Spinal cord (tissue), 10 donors: ENCODE measurements at places on chromosomes 3 and 15. TPM values are rescaled to one million over a fixed set of nuclear protein-coding genes. Genes with fewer than 3 reads are reported as not detected.

The CORO2B gene
- 49.7 TPM for polyA plus RNA-seq

The ANKRD63 gene
- polyA plus RNA-seq = 0.30 TPM

The MINDY2 gene
- 15.8 TPM for polyA plus RNA-seq

The MEGF11 gene
- 20.3 TPM for polyA plus RNA-seq

The ROBO1 gene
- polyA plus RNA-seq = 68.8 TPM

The NOX5 gene
- 0.22 TPM for polyA plus RNA-seq

The THUMPD3 gene
- 48.3 TPM for polyA plus RNA-seq

The MLF1 gene
- polyA plus RNA-seq = 42.8 TPM

The NKTR gene
- 80.8 TPM for polyA plus RNA-seq

- DNase-seq = no peak
Measured at GRCh38 chr3:186975726-186976125, 45.4 kb downstream of the ST6GAL1 start.

DNA sequence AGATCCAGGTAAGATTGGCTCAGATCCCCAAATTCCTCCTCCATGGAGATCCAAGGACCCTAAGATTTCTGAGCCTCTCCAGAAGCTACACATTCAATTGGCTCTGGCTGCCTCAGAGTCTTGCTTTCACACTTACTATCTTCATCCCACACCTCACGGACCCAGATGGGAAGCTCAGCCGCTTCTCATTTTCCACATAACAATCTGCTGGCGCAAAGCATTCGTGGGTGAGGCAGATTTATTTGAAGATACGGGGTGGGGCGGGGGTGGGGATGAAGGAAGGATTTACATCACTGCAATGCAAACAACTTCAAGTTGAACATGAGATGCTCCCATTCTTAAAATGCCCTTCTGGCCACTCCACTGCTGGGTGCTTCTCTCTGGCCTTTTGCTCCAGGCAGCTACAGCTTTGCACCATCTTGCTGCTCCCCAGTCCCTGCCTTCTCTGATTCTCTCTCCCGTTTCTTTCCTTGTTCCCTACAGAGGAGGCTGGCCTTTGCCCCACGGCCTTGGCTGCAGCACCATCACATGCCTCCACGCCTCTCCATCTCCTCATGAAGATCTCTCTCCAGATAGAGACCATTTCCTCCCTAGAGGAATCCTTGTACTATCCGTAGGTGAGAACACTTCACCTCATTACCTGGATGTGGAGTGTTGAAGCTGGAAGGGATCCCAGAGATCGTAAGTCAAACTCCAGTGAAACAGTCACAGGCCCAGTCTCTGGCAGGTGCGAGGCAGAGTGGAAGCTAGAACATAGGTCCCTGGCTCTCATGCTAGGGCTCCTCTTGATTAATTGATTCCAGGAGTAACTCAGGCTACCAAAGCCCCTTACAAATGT, 175.9 kb downstream of the RPLP1 start:
- no peak for DNase-seq

DNA sequence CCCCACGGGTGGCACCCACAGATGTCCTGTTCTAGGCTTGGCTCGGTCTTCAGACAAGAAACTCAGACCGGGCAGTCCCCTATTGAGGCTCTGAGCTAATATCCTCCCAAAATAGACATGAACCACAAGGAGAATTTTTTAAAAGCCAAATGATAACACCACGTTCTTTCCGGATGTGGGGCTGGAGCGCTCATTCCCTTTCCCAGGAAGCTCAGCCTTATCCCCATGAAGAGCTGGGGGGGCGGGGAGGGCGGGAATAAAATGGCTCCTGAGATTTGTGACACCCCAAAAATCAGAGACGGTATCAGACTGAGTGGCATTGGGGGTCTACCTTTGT, 1.1 kb downstream of the SLC6A1 start:
- no peak for DNase-seq

DNA sequence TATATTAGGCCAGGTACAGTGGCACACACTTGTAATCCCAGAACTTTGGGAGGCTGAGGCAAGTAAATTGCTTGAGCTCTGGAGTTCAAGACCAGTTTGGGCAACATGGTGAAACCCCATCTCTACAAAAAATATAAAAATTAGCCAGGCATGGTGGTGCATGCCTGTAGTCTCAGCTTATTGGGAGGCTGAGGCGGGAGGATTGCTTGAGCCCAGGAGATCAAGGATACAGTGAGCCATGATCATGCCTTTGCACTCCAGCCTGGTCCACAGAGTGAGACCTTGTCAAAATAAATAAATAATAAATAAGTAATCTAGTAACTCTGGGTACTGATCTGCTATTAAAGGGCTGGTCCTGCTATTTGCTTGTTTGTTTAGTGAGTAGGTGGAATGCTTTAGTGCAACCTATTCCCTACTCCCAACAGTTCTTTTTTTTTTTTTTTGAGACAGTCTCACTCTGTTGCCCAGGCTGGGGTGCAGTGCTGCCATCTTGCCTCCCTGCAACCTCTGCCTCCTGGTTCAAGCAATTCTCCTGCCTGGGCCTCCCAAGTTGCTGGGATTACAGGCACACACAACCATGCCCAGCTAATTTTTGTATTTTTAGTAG, 9.1 kb upstream of the INO80 start:
- no peak for DNase-seq

DNA sequence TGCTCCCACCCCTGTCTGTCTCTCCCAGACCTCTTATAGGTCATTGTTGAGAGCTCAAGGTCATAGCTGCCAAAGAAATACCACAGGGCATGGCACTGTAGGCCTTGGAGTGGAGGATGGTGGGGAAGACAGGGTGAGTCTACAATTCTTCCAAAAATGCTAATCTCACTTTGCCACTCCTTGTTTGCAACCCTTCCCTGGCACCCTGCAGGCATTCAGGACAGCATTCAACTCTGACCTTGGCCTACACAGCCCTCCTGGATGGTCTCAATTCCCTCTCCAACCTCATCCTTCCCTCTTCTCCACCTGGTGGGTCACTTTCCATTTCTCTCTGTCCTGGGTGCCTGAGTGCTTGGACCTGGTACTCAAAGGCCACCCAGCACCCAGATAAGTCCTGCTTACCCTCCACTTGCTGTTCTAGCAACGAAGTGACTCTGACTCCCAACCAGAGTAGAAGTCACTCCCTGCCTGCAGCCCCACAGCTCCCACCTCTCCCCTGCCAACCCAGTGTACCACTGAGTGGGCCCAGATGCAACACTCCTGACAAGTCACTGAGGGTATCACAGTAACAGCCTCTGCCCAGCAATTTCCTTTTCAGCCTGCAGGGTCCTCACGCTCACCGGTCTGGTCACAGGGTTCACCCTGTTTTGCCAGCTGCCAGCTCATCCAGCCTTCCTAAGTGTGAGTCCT, 36.6 kb downstream of the AMOTL2 start:
- no peak for DNase-seq

DNA sequence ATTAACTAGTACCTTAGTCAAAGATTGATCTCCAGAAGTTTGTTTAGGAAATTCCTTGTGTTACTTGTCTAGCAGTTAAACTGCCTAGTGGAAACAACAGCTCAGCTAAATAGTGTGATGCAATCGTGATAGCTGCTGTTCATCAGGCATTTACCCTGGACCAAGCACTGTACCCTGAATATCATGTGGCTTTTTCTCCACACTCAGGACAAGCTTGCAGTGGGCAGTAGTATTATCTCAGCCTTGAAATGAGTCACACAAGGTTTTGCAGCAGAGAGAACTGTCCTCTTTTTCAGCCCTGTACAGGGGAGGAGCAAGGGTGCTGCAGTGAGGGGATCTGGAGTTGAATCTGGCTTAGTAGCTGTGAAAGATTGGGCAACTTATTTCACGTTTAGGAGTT, 208.4 kb downstream of the TP63 start:
- DNase-seq = no peak

DNA sequence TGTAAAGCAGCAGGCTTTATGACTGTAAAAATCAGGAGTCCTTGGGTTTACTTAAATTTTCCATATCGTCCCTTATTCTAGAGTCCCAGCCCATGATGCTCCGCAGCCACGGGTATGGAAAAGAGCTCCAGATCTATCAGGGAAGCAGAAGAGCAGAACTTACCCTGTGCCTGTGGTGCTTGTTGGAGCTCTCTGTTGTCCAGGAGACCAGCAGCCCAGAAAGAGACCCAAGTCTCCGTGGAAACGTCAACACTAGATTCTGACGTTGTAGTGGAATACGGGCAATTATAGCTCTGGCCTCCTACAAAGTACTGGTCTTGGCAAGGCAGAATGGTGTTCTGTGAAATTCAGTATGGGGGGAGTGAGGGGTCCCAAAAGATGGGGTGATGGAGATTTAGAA, 2.0 kb downstream of the GMNC start:
- DNase-seq = no peak

DNA sequence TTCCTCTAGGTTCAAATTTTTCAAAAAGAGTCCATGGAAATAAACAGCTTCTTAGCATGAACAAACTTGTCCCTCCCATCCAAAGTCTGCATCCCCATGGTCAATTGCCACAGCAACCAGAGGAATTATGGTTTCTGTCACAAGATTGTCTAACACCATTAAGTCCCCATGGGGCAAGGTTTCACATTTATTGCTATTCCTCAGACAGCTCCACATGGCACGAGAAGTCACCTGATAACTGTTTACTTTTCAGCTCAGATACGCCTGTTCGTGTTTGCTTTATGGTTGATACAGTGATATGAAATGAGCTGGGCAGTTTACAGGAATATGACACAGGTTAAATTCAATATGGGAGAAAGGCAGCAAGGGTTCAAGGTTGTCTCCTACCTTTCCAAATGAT, 37.9 kb upstream of the MUC13 start:
- DNase-seq = no peak

- DNase-seq = no peak
Measured at GRCh38 chr3:59327376-59327808, 277.6 kb upstream of the CFAP20DC start.

DNA sequence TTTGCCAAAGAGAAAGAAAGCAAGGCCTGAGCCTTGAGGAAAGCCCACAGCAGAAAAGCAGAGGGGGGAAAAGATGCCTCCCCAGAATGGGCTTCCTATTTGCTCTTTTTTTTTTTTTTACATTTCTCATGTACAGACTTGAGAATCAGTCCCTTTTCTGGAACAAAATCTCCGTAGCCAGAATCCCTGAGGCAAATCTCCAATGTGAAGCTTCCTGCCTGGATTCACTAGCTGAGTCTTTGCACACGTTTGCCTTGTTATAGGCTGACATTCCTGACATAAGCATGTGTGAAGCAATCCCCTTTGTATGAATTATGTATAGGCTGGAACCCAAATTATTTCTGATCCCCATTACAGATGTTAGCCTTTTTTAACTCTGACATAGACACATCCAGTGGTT, 52.2 kb upstream of the ACTL6A start:
- no peak for DNase-seq

- no peak for DNase-seq
Measured at GRCh38 chr3:123276346-123277006, 74.7 kb downstream of the SEC22A start.

DNA sequence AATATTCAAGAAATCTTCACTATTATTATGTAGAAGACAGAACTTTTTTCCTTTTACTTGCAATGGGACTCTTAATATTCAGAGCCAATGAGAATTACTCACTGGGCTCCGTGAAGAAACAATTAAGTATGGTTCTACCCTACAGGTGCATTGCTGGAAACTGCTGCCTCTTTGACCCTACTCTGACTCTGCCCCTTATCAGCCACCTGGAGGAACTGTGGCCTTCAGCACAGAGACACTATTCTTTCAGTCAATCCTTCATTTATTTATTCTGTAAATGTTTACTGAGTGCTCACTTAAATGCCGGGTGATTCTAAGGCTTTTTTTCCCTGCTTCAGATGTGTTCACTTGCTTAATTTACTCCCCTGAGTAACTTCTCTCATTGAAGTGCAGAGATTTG, 163.2 kb downstream of the SYNPR start:
- DNase-seq = no peak

- no peak for DNase-seq
Measured at GRCh38 chr3:163490119-163490518, 1588.2 kb downstream of the SI start.
